ENCODE measurements at places on chromosomes 5 and 9.

GRCh38 chr5:151156507-151157420 lies 815 bp downstream of the ANXA6 start:
- no peak for DNase-seq

DNA sequence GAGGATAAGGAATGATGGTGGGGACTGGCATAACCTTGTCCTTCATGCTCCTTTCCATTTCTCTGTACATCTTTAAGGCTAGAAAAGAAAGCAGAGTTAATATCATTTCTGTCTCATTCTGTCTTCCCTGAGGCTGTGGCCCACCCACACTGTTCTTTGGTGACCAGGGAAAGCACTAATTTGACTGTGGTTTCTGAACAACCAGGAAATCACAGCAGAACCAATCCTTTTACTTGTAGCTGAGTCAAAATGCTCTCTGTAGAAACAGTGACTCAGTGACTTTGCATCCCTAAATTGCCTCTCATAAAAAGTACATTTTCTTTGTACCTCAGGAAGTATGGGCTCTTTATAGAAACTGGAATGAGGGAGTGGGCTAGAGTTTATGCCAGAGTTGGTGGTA lies 28.1 kb downstream of the IL33 start:
- DNase-seq, result no peak

GRCh38 chr5:67082941-67083340 lies 113.7 kb downstream of the CD180 start:
- DNase-seq, result no peak

GRCh38 chr5:133142782-133143181 lies 91.0 kb downstream of the HSPA4 start:
- DNase-seq, result no peak

DNA sequence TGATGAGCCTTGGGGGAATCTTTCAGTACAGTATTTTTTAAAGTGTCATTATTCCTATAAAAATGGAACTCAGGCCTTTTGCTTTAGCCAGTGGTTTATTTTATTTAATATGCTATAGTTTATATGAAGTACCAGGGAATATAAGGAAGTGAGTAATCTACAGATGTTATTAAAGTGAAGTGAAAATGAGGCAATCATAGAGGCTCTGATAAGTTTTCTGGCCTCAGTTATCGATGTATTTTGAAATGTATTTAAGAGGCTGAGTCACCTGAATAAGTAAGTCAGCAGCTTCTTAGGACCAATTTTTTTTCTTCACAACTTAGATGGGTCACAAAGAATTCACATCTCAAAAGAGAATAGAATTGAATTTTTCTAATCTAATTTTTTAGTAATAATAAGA lies 829.0 kb downstream of the DNAH5 start:
- no peak for DNase-seq
